Hematopoietic multipotent progenitor cell treated with erythropoietin and hydrocortisone succinate and interleukin-3 and kit ligand, for 6 days (in vitro differentiated cells): ENCODE measurements at places on chromosomes 5 and 9.
A peak's percentile ranks its signal among the peaks of the same experiment; 100 is the strongest.

DNA sequence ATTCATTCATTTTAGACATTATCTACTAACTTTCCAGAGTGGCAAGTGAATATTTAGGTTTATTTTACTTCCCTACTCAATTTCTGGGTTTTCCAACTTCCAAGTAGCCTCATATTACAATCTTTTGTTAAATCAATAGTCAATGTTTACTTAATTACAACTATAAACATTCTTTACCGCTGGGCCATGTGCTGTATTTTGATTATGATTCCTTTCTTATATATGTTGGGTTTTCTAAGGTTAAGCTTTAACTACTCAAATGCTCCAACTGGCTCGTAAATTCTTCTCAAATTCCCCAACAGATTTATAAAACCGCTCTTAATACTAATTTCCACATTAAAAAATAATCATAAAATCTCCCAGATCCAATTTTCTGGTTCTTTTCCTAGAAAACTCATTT lies 110.1 kb upstream of the ABCA1 start:
- DNase-seq, result no peak

DNA sequence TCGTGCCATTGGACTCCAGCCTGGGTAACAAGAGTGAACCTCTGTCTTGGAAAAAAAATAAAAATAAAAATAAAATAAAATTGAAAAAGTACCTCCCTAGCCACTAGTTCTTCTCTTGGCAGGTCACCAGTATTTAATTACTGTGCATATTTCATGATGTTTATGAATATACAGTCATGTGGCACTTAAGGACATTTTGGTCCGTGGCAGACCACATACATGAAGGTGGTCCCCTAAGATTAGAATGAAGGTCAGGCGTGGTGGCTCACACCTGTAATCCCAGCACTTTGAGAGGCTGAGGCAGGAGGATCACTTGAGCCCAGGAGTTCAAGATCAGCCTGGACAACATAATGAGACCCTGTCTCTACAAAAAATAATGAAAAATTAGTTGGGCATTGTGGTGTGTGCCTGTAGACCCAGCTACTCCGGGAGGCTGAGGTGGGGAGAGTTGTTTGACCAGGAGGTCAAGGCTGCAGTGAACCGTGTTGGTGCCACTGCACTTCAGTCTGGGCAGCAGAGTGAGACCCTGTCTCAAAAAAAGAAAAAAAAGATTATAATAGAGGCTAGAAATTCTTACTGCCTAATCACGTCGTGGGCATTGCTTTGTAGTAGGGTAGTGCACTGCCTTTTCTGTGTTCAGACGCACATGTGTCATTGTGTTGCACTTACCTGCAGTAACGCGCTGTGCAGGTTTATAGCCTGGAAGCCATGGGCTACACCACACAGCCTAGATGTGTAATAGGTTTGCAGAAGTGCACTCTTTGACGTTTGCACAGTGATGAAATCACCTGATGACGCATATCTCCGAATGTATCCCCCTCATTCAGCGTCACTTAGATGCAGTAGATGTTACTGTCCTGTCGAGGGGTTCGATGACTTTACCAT lies 12.8 kb downstream of the EHMT1 start:
- DNase-seq, result peak; percentile 42

- no peak for DNase-seq
Observed at GRCh38 chr9:33229359-33230114, 10.4 kb upstream of the SPINK4 start.

DNA sequence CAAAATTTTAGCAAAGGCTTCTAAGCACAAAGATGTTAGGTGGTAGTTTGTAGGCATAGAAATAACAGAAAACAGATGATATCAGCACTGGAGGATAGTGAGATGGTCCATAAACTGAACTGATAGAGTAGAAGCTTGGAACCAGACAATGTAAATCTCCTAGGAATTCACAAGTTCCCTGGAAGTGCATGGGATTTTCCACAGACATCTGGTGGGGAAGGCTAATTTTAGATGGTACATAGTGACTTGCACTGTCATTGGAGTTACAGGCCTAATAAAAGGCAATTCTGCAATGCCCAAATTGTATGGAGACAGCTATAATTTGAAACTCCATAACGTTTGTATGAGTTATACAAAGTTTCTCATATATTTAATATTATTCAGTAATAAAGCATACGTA lies 653.0 kb upstream of the MEF2C start:
- DNase-seq, result no peak

GRCh38 chr5:73312146-73312871 lies 136.3 kb downstream of the FOXD1 start:
- peak; percentile 60 for DNase-seq

DNA sequence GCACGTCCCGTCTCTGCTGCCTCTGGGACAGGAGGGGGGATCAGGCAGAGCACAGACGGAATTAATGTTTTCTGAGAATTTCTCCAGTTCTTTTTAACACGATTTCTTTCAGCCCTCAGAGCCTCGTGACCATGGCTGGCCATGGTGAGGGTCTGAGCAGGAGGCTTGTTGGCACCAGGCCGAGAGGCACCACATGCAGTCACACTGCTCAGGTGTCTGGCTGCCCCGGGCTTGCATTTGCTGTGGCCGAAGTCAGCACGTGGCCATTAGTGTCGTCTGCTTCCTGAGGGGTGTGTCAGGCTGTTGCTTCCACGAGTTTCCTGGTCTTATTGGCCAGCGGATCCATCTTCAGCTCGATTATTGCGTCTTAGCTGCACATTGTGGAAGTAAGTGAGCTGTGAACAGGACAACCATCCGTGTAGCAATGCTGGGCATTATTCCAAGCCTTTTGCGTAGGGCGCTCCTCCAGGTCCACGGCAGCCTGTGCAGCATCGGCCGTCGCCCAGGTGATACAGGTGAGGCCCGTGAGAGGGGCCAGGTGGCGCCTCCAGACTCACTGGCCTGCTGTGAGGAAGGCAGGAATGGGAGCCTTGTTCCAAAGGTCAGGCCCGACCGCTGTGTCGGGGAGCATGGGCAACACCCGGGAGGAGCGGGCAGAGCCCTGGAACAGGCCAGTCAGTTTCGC lies 114.2 kb upstream of the CACNA1B start:
- no peak for DNase-seq

GRCh38 chr9:91102269-91102668 lies 259.4 kb downstream of the AUH start:
- DNase-seq, result no peak

DNA sequence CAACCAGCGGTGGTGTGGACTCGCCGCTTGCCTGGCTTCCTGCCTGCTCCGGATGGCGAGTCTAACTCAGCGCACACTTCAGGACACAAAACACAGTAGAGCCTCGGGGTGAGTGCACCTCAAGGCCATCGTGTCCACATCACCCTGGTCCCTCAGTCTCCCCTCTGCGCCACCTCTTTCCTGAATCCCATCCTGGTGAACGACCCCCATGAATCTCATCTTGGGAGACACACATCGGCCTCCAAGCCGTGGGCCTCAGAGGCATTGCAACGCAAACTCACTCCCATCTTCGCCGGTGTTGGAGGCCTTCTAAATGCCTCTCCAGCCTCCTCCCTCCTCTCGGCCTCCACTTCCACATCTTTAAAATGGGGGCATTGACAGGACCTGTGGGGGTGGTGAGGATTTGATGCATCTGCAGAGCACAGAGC lies 124.3 kb downstream of the COL23A1 start:
- DNase-seq, result no peak

- DNase-seq, result no peak
Observed at GRCh38 chr9:103702572-103702971, 391.5 kb upstream of the SMC2 start.

DNA sequence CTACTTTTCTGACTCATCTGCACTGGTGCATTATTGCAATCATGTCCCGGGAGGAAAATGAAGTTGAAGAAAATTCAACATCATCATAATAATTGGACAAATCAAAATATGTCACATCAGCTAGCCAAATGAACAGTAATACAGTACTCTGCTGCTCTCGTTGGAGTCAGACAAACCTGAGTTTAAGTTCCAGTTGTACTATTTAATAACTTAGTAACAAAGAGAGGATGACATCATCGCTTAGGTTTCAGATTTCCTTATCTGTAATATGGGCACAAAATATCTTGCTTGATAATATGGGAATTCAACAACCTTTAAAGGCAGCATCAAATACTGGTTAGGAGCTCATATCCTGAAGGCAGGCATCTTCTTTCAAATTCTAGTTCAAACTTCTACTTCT lies 1248.9 kb upstream of the ACO1 start:
- no peak for DNase-seq

DNA sequence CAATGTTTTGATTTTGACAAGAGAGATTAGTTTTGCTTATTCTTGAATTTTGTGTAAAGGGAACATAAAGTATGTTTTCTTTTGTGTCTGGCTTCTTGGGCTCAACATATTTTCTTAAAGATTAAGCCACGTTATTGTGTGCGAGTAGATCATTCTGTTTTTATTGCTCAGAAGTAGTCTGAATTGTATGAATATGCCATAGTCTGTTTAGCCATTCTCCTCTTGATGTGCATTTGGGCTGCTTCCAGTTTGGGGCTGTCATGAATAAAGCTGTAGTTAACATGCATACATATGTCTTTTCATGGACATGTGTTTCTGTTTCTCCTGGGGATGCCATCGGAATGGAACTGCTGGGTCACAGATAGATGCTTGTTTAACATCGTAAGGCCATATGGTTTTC lies 198.9 kb downstream of the FANCC start:
- no peak for DNase-seq

- no peak for DNase-seq
Observed at GRCh38 chr5:77946381-77947040, 170.4 kb upstream of the TBCA start.

DNA sequence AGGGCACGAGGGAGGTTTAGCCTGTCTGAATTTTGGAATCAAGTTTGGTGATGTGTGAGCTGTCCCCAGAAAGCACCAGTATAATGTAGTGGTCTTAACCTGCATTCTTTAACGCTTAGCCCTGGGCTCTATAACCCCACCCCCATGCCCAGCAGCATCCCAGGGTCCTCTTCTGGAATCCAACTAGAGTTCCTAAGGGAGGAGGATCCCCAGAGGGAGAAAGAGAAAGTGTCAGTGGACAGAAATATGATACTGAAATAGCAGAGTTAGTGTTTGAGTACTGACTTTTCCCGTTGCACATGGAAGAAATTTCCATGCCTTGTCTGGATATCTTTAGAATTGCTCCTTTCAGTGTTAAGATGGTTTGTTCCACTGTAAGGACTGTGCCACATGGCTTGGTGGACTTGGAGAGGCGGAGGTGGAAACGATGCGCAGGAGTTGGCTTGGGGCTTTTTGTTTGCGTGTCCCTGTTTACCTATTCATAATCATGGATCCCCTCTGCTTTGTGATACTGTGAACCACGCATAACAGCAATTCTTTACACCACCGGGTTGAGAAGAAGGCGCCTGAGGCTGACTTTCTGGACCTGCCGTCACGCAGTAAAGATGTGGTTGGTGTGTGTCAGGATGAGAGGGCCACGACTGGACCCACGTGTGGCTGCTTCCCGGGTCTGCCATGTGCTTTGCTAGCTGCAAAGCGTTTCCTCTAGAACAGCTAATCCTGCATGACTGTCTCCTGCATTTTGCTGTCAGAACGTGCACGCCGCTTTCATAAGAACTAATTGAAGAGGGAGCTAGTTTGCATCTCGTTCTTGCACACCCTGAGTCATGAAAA lies 142.3 kb downstream of the SMARCA2 start:
- DNase-seq, result peak; percentile 66

- DNase-seq, result no peak
Observed at GRCh38 chr9:9498846-9499245, 1114.0 kb downstream of the PTPRD start.

DNA sequence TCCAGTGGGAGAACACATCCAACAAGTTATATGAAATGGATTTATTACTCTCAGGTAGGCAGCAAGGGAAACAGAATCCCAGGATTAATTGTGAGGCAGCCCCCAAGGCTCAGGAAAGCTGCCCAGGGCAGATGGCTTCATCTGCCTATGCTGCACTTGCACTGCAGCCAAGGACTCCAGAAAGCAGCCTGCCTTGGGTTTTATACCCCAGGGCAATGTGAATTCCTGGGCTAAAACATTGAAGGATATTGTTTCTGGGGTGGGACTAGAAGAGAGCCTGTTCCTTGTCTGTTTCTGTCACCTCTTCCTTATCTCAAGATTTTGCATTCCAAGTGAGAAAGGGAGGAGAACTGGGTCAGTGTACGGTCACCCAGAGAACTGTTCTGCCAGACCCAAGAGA lies 8.8 kb upstream of the CCL27 start:
- DNase-seq, result no peak

DNA sequence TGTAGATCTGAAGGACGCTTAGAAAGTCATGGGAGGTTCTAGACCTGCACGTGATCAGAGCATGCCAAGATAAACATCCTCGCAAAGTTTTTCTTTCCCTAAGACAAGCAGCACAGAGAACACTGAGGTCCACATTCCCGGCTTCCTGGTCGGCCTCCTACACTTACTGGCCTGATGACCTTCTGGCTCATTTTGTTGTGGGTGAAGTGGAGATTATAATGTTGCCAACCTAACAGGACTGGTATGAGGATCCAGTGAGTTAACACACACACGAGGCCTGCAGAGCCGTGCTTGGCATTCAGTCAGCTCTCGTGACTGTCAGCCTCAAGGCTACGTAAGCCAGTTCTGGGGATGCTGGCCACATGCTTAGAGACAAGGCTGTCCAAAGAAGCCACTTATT lies 186.0 kb downstream of the TENT4A start:
- DNase-seq, result no peak

GRCh38 chr9:104088416-104088815 lies 5.7 kb upstream of the SMC2 start:
- no peak for DNase-seq

DNA sequence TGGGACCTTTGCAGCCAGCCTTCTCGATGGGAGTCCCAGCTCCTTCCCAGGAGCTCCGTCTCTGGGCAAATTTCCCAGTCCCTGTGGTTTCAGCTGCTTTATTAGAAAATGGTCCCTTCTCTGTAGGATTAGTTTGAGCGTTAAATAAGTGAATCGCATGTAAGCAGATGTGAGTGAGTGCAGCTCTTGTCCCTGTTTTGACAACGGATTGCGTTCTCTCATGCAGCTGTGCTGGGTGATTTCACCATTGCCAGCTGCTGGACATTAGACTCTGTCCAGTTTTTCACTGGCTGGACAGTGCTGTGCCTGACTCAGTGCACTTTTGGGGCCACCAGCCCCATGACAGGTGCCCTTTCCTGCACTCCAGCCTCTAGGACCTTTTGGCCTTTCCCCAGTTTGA lies 11.6 kb upstream of the CEL start:
- DNase-seq, result no peak

GRCh38 chr5:174459071-174459702 lies 265.2 kb upstream of the MSX2 start:
- DNase-seq, result no peak

- no peak for DNase-seq
Observed at GRCh38 chr9:94823710-94824109, 97.2 kb downstream of the AOPEP start.

- no peak for DNase-seq
Observed at GRCh38 chr9:131310833-131311554, 21.5 kb downstream of the PLPP7 start.

DNA sequence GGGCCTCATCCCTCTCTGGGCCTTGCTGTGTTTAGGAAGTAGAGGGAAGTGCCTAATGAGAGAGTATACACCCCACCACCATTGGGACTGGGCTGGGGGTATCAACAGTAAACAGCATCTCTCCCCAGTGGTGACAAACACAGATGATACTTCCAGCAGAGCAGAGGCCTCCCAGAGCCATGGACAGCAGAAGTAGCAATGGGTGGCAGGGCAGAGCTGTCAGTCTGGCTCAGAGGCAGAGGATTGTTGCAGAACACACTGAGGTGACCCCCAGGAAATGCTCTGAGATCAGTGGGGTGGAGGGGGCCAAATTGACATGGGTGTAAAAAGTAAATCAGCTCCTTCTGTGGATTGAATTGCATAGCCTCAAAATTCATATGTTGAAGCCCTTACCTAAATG lies 12.1 kb upstream of the P4HA2 start:
- DNase-seq, result no peak

- no peak for DNase-seq
Observed at GRCh38 chr9:9498128-9498527, 1114.7 kb downstream of the PTPRD start.

- DNase-seq, result no peak
Observed at GRCh38 chr5:132389585-132390286, 20.2 kb downstream of the SLC22A5 start.
